ENCODE measurements at places on chromosomes 3 and 15.

DNA sequence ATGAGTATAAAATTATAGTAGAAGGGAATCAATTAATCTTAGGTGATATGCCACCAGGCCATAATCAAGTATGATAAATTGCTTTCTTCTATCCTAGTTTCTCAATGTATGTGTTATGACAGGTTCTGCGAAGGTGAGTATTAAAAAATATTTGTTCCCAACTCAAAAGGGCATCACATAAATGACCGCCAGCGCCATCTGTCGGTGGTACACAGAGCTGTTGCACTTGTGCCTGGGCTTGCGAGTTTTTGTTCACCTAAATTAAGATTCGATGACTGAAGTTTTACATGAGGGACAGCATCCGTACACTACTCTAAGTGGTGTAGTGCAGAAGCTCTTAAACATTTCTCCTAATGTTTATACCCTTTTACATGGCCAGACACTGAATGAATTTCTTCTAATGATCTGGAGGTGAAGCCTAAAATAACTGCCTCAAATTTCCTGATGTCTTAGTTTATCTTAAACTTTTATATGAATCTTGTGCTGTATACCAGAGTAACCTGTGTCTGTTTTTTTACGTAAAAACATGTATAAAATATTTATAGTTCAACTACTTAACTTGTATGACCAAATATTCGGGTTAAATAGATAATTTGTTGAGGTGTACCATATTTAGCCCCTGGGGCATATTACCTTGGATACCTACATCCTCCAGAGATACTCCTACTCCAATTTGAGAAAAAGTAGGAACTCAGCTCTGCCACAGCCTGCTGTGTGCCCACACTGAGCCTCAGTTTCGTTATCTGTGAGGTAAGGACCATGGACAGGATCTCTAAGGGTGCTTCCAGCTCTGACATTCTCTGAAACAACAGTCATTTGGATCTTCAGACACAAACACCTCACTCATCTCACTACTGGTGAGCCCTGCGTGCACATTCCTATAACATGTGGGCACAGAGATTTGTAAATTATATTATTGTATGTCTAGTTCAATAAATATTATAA, 365.6 kb downstream of the MAGI1 start:
- peak; percentile 52 for DNase-seq

- no peak for DNase-seq
These were observed 3.6 kb upstream of the GNB4 start for GRCh38 chr3:179454887-179455286.

DNA sequence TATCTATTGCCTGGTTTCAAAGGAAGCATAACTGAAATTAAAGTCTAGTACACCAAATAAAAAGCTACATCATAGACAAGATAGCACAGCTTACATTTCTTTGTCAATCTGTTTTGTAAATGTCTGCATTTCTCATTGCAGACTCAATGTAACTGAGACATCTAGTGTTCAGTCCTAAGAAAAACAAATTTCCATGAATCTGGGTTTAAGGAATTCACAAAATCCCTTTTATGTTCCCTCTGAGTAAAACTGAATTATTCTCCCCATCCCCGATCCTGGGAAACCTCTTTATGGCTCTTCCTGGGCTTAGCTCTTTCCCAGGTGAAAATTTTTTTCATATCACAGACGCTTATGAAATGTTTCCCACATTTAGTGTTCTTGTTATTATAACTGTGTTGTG, 21.6 kb upstream of the RASA2 start:
- DNase-seq, result no peak

DNA sequence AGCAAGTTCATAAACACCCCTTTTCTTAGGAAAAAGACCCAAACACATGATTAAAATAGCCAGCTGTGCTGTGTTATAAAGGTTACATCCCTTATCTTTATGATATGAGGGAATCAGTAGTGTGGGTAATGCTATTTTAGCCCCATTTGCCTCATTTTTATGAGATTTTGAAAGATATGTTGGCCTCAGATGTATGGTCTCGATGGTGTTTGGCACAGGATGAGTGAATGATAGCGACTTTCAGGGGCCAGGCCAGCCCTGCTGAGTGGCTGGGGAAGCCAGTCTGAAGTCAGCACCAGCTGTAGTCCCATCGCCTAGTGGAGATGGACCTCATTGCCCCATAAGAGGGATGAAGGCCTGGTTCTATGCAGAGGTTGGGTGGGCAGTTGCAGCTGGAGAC, 105.0 kb upstream of the HACD2 start:
- no peak for DNase-seq

DNA sequence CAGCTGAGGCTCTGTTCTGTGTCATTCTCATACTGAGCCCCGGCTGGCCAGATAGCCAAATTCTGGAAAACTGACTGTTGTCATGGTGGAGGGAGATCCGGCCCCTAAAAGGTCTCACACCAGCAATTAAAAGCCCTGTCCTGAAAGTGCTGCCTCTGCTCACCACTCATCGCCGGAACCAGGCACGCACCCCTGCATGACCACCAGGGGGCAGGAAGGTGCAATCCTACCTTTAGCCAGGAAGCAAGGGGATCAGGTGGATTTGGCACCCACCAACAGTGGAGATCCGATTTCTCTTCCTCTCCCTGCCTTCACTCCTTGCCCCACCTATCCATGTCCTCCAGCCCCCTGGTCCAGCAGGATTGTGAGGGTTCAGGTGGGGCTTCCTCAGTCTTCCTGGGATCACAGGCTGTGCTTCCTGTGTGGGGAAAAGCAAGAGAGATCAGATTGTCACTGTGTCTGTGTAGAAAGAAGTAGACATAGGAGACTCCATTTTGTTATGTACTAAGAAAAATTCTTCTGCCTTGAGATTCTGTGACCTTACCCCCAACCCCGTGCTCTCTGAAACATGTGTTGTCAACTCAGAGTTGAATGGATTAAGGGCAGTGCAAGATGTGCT, 16.1 kb upstream of the CACNA2D2 start:
- peak; percentile 66 for DNase-seq
